Fibroblast of skin of scalp (primary cell): ENCODE measurements at places on chromosomes 4 and X.
A peak's percentile ranks its signal among the peaks of the same experiment; 100 is the strongest.

DNA sequence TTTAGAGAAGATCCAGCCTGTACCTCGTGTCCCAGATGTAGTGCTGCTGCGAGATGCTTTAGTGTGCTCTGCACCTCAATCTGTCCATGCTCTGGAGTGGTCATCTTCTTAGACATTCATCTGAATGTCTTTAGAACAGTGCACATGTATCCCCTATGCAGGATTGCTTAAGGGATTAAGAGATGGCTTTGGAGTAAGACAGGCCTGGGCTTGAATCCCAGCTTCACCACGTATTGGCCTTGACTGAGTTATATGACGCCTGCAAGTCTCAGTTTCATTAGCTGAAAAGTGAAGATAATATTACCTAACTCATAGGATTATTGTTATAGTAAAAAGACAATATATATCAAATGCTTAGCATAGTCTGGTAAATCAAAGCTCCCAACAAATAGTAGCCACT lies 98.3 kb downstream of the NFKB1 start:
- DNase-seq = no peak

GRCh38 chrX:7996414-7996813 lies 69.2 kb upstream of the PNPLA4 start:
- peak; percentile 18 for DNase-seq

GRCh38 chrX:44082829-44083228 lies 109.6 kb upstream of the NDP start:
- no peak for DNase-seq

DNA sequence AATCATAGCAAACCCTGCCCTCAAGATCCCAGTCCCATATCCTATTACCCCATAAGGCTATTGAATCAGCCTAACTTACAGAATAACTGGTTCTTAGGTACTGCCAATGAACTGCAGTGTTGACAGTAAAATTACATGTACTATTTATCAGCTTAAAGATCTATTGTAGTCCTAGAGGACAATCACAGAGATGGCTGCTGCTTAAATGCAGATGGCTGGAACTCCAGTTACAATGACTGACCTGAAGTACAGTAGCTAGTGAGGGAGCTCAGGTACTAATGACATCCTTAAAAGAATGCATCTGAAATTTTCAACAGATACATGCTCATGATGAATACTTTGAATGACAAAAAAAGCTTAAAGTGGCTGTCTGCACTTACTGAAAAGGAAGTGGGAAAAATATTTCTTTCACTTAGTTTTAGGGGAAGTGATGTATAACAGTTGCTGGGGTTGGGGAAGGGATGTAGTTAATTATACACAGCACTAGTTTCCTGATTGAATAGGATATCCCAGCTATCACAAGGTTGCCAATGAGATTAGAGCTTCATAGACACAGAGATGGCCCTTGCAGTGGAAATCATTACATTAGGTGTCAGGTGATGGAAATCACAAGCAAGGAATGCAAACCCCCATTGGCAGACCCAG lies 42.0 kb downstream of the USP26 start:
- DNase-seq = no peak

- peak; percentile 93 for DNase-seq
Observed at GRCh38 chr4:4430492-4431195, 43.7 kb downstream of the NSG1 start.

DNA sequence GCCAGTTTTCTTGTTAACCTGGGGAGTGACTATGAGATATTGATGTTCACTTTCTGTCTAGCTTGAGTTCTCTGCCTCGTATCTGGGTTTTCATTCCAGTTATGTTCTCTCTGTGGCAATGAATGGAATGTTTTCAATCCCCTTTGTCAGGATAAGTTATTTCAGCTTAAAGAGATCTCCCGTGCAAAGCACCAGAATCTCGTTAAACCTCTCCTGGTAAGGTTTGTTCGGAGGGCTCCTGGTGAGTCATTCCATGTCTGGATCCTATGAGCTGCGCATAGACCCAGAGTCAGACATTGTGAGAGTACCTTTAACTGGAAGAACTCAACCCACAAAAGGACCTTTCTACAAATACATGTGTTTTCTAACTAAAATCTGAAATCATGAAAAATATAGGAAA lies 51.0 kb downstream of the KDR start:
- DNase-seq = peak; percentile 54

DNA sequence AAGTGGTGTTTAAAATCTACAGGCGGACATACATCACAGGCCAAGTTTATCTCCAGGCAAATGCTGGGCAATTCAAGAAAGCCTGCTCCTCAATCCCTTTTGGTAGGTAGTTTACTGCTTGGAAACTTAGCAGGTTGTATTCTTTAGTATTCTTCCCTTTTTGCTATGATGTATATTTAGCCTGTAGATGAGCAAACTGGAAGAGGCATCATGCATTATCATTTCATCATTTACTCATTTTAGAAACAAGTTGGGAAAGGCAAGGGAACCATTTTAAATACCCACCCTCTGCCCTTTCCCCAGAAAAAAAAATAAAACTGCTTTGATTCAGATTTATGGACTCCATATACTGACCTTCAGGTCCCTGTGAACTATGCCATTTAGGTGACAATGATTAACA lies 213.2 kb downstream of the CAMK2D start:
- DNase-seq = no peak

- DNase-seq = peak; percentile 6
Observed at GRCh38 chr4:183571350-183571941, 66.6 kb downstream of the ING2 start.

DNA sequence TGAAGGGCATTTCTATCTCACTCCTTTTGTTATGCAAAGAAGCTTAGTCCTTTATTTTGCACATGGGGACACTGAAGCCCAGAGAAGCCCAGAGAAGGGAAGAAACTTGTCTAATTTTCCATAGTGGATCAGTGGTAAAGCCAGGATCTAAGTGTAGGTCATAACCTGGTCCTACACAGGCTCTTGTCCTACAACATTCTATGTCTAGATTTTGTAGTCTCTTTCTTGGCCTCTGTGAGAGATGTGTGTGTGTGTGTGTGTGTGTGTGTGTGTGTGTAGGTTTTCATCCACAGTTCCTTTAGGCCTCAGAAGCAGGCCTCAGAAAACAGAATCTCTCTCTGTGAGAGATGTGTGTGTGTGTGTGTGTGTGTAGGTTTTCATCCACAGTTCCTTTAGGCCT lies 38.3 kb downstream of the VSIG4 start:
- no peak for DNase-seq

DNA sequence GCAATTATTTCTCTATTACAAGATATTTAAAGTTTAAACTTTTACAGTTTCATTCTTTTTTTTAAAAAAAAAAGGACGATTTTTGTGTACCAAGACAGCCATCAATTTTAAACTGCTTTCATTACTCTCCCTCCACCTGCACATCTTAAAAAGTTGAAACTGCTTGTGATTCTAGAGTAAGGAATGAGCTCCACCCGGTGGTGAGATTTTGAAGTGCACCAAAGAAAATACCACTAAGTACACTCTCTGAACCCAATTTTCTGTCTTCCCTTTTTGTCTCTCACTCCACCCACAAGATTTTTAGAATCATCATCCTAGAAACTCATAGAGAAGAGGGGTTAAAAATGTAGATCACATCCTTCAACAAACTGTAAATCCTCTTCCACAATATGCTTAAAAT lies 91.3 kb upstream of the WDR44 start:
- peak; percentile 21 for DNase-seq

DNA sequence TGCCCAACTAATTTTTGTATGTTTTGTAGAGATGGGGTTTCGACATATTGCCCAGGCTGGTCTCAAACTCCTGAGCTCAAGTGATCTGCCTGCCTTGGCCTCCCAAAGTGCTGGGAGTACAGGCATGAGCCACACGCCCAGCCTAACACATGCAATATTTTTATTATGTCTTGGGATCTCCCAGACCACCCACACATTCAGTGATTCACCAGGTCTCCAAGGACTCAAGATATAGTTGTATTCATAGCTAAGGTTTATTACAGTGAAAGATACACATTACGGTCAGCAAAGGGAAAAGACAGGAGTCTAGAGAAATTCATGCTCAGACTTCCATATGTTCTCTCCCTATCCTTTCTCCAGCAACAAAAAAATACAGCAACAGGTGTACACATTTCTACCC lies 25.5 kb upstream of the FAM120C start:
- peak; percentile 72 for DNase-seq

GRCh38 chrX:15882704-15883539 lies 28.3 kb upstream of the AP1S2 start:
- DNase-seq = peak; percentile 1

DNA sequence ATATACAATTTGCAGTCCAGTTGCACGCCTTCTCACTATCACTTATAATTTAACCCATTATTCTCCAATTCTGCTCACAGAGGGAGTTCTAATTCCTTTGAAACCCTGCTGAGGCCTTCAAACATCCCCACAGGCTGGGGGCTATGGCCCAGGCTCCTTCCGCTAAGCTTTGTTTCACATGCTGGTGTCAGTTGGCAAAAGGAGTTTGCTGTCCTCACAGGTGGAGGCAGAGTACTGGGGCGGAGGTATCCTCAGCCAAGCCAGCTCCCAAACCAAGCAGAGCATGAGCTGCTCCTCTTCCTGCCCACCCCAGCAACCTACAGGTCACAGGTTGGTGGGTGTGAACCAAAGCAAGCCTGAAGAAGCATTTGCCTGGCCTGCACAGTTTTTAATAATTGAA lies 21.5 kb downstream of the BTC start:
- DNase-seq = no peak

DNA sequence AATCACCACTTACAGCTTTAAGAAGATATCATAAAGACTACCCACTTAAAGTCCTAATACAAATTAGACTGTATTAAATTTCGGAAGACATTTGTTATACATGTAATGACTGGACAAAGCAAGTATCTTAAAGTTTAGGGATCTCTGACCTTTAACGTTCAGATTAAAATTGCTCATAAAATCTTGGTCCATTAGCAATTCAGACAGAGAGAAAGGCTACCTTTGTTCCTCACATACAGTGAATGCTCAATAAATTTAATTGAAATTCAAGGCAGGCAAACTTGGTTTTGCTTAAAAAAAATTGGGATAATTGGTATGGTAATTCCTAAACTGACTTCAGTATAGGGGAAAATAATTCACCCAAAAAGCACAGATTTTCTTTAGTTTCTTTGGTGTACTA lies 285.9 kb upstream of the EMCN start:
- no peak for DNase-seq

DNA sequence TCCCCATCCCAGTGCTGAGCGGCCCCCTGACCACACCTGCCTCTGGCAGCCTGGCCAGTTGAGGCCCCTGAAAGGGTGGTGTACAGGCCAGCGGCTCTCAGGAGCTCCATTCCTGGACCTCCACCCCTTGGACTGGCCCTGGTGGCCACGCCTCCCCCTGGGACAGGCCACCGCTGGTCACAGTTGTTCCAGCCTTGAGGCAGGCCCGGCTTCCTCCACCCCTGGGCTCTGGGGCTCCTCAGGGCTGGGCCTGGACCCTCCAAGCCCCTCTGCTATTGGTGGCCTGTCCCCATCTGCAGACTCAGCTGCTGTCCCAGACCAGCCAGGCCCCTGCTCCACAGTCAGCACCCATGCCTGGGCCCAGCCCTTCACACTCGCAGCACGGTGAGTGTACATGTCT lies 93.2 kb upstream of the NKX1-1 start:
- no peak for DNase-seq

DNA sequence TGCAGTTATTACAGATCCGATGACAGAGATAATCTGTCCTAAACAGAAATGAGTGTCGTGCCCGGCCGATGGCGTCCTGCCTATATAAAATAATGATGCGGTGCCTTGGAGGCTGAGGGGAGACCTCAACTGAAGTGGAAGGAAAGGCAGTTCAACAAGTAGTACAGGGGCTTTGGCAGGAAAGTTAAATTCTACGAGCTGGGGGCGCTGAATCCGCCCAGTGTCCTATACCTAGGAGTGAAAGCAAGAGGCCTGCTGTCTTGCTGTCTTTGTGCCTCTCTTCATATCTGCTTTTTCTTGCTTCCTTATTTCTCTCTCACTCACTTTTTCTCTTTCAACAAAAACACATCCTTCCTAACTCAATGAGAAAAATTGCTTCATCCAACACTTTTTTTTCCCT lies 82.2 kb upstream of the PRPS2 start:
- DNase-seq = no peak

GRCh38 chr4:150769248-150769647 lies 187.3 kb downstream of the MAB21L2 start:
- DNase-seq = peak; percentile 67

- no peak for DNase-seq
Observed at GRCh38 chr4:80070880-80071603, 2.0 kb downstream of the ANTXR2 start.

- DNase-seq = peak; percentile 46
Observed at GRCh38 chrX:123340696-123341095, 156.6 kb downstream of the GRIA3 start.

GRCh38 chr4:173415885-173416653 lies 17.2 kb upstream of the SCRG1 start:
- no peak for DNase-seq

GRCh38 chr4:38989487-38989886 lies 42.7 kb downstream of the TMEM156 start:
- peak; percentile 33 for DNase-seq

GRCh38 chr4:31929676-31930345 lies 1209.6 kb downstream of the PCDH7 start:
- DNase-seq = no peak

GRCh38 chr4:82033862-82034261 lies 339.9 kb downstream of the HNRNPD start:
- DNase-seq = no peak

- DNase-seq = no peak
Observed at GRCh38 chr4:65021737-65022136, 612.5 kb upstream of the TECRL start.

DNA sequence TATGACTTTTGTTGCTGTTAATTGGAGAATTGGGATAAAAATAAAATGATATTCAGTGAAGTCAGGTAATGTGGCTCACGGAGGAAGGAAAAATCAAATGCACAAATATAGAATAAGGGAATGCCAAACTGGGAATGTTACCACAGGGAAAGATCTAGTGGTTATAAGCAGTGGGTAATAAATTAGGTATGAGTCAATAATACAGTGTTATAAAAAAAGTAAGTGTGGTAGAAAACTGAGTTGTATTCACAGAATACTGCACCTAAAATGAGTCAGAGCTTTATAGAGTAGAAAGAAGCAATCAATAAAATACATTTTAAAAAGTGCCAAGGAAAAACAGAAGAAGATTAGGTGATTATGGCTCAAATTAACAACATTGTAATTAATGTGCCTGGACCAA lies 34.5 kb downstream of the INTS12 start:
- no peak for DNase-seq

DNA sequence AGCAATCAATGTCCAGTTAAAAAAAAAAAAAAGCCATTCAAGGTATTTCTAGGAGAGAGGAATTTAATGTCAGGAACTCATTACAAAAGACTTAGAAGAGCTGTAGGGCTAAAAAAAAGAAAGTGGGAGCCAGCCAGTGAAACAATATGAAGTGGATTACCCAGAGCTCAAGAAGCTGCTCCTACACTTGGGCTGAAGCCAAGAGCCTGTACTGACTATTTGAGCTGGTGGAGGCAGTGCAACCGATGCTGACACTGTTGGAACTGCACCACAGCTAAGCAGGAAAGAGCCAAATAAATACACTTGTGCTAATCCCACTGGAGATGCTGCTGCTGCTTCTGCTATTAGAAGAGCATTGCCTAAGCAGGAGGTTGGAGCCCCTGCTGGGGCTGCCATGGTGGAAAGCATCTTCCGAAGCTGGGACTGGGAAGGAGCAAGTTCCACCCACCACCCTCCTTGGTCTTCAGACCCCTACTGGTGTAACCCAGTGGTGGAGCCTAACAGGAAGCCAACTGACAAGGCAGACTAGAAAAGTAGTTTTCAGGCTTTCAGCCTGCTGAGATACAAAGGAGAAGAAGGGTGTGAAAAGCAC lies 65.4 kb downstream of the CXXC4 start:
- DNase-seq = no peak
